ENCODE measurements at places on chromosomes 5 and 9. TPM values are rescaled to one million over a fixed set of nuclear protein-coding genes. Genes with fewer than 3 reads are reported as not detected.

GRCh38 chr5:2010940-2011339 lies 128.2 kb upstream of the IRX4 start:
- H3K27ac ChIP-seq = no peak overlapping the region
- H3K36me3 ChIP-seq = no peaks in the 10 kb centered on the region
- no peak overlapping the region for H3K4me3 ChIP-seq
- H3K27me3 ChIP-seq = peaks cover 10% of the 10 kb centered on the region

DNA sequence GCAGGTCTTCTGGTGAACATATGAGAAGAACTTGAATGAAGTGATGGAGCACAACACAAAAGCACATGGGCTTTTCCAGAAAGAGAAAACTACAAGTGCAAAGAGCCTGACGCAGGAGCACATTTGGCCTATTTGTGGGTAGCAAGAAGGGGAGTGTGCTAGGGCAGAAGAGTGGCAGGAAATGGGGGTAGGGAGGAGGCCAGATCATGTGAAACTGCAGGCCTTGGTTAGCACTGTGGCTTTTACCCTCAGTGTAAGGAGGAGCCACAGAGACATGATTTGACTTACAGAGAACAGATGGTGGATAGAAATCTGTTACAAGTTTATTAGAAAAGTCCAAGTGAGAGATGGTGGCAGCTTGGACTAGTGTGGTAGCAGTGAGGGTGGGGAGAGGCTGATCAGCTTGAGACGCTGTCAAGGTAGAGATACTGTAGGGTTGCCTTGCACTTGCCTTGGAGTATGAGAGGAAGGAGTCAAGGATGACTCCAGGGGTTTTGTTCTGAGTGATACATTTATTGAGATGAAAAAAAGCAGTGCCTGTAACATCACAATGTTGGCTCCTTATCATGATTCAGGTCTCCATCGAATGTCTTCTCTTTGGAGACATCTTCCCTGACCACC lies 126.7 kb downstream of the PPP2R2B start:
- no peaks in the 10 kb centered on the region for H3K36me3 ChIP-seq
- peak; percentile 61 for DNase-seq
- no peaks in the 10 kb centered on the region for H3K27me3 ChIP-seq

- no peak overlapping the region for H3K27ac ChIP-seq
- no peaks in the 10 kb centered on the region for H3K27me3 ChIP-seq
- no peaks in the 10 kb centered on the region for H3K36me3 ChIP-seq
- DNase-seq = no peak
- no peaks in the 10 kb centered on the region for H3K4me1 ChIP-seq
These were observed 294.0 kb downstream of the MED10 start for GRCh38 chr5:6084376-6084775.

DNA sequence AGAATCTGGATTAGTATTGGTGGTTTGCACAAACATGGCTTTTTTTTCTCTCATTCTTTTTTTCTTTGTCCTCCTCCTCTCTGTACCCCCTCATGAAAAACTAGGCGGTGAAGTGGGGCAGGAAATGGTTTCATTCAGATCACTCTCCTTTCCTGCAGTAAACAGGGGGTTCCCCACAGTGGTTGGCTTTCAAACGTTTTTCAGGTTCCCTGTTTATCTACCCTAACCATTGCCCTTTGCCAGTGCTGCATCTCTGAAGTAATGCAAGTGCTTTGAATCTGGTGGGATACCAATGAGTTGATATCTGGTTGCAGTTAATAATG lies 29.8 kb downstream of the NR4A3 start:
- peak; percentile 47 for DNase-seq
- peaks cover 58% of the 10 kb centered on the region for H3K36me3 ChIP-seq
- peaks cover 27% of the 10 kb centered on the region for H3K4me1 ChIP-seq
- H3K4me3 ChIP-seq = no peak overlapping the region
- no peaks in the 10 kb centered on the region for H3K27me3 ChIP-seq

DNA sequence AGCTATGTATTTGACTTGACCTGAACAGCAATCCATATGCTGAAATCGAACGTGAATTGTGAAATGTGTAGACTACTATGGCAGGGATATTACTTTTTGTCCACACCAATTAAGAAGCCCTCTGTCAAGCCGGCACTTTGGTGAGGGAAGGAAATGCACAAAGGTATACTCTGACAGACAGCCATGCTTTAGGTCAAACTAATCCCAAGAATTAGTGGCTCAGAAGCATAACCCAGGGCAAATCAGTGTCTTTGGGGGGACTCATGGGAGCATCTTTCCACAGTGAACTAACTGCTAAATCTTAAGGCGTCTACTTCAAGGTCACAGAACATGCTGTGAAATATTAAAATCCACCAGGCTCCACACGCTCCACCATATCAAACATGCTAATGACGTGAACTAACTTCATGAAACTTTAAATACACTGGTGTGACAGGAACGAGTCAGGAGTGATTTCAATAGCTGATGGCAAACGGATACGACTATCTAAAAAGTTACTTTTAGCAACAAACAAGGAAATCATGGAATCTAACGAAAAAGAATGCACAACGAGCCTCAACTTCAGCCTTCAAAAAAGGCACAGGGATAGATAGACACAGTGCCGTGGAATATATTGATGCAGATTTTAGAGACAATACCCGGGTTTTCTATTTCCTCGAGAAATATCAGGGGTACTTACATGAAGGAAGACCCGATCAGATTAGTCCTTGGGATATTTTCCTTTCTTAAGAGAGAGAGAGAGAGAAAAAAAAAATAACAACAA lies 527 bp downstream of the MEF2C start:
- peaks cover 20% of the 10 kb centered on the region for H3K4me1 ChIP-seq
- no peaks in the 10 kb centered on the region for H3K36me3 ChIP-seq
- DNase-seq = no peak
- H3K4me3 ChIP-seq = peak overlapping the region; percentile 76
- no peak overlapping the region for H3K27ac ChIP-seq

GRCh38 chr5:13735691-13736090 lies 208.8 kb downstream of the DNAH5 start:
- H3K27ac ChIP-seq = no peak overlapping the region
- no peaks in the 10 kb centered on the region for H3K27me3 ChIP-seq
- H3K4me1 ChIP-seq = no peaks in the 10 kb centered on the region
- DNase-seq = no peak
- H3K4me3 ChIP-seq = no peak overlapping the region
- no peaks in the 10 kb centered on the region for H3K36me3 ChIP-seq

GRCh38 chr5:178196281-178196812 lies 8.0 kb upstream of the HNRNPAB start:
- no peak for DNase-seq
- H3K27ac ChIP-seq = no peak overlapping the region
- H3K27me3 ChIP-seq = peaks cover 6% of the 10 kb centered on the region
- H3K4me3 ChIP-seq = no peak overlapping the region
- peaks cover 2% of the 10 kb centered on the region for H3K4me1 ChIP-seq

DNA sequence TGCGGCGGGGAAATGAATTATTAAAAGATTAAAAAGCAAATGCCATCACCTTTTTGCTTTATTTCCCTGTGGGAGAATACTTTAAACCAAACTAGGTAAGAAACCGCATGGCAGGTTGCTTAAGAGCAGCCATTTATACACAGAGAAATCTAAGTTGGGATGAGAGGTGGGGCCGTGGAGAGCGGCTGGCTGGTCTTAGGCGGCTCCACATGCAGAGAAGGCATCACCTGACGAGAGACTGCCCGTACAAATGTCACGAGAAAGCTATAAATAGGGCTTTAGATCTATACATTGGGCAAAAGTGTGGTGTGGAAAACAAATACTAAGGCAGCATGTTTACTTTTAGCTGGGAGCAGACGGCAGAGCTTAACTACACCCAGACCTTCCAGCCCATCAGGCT lies 39.4 kb downstream of the MED27 start:
- DNase-seq = no peak
- H3K36me3 ChIP-seq = no peaks in the 10 kb centered on the region
- no peaks in the 10 kb centered on the region for H3K27me3 ChIP-seq
- H3K27ac ChIP-seq = no peak overlapping the region
- H3K4me3 ChIP-seq = no peak overlapping the region
- H3K4me1 ChIP-seq = peaks cover 7% of the 10 kb centered on the region

The MARCHF11 gene
- not detected for total RNA-seq

The HSD17B3 gene
- total RNA-seq = not detected

The N4BP3 gene
- 1.6 TPM for total RNA-seq

The NDUFAF2 gene
- 35.6 TPM for total RNA-seq
